H54 (cell line): ENCODE measurements at places on chromosomes 12 and 14.

GRCh38 chr14:98912655-98913054, 359.3 kb downstream of the BCL11B start:
- DNase-seq: no peak

- no peak for DNase-seq
Observed at GRCh38 chr12:63319386-63319785, 168.4 kb upstream of the AVPR1A start.

- DNase-seq: no peak
Observed at GRCh38 chr14:69242311-69243224, 17.4 kb upstream of the GALNT16 start.

- DNase-seq: no peak
Observed at GRCh38 chr12:9895215-9895971, 14.1 kb downstream of the KLRF2 start.

- DNase-seq: no peak
Observed at GRCh38 chr12:89376202-89376529, 23.9 kb upstream of the DUSP6 start.
